ENCODE measurements at places on chromosomes 1 and 21.

- no peak for DNase-seq
These were observed 9.2 kb downstream of the CSMD2 start for GRCh38 chr1:34155860-34156259.

- DNase-seq: no peak
These were observed 137.1 kb upstream of the USP24 start for GRCh38 chr1:55352080-55352810.

DNA sequence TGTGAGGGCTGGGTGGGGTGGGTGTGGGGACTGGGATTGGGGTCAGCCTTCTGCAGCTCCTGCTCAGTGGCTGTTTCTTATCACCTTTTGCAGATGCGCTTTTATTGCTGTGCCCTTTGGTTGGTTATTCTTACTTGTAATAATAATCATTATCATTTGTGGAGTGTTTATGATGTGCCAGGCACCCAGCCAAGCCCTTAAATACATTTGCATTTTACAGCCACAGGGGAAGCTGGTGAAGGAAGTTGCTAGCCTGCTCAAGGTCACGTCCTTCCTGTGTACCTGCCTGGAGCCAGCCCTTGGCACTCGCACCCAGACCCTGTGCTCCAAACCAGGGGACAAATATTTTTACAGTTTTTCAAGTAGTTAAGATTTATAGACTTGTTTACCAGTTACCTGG is 144.0 kb downstream of the PGBD5 start:
- peak; percentile 26 for DNase-seq

GRCh38 chr1:193303849-193304248 is 117.4 kb upstream of the B3GALT2 start:
- DNase-seq: no peak

- no peak for DNase-seq
These were observed 24.6 kb downstream of the AGO4 start for GRCh38 chr1:35832276-35832905.

GRCh38 chr1:100353988-100354387 is 1.7 kb downstream of the CDC14A start:
- no peak for DNase-seq

GRCh38 chr21:37507716-37508115 is 141.1 kb downstream of the DYRK1A start:
- DNase-seq: no peak

DNA sequence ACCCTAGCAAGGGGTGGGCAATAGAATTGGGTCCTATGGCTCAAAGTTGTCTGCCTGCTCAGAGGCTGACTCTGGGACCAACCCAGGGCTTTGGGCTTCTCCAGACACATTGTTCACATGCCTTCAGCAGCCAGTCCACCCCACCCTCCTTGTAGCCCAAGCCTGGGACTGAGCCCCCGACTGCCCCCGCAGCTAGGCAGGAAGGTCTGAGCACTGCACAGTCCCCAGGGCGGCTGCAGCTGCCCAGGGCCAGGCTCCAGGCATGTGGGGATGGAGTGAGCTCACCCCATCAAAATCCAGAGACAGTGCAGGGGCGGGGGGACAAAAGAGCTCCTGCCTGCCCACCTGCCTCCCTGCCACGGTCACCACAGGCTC is 35.6 kb downstream of the HSPG2 start:
- DNase-seq: no peak

DNA sequence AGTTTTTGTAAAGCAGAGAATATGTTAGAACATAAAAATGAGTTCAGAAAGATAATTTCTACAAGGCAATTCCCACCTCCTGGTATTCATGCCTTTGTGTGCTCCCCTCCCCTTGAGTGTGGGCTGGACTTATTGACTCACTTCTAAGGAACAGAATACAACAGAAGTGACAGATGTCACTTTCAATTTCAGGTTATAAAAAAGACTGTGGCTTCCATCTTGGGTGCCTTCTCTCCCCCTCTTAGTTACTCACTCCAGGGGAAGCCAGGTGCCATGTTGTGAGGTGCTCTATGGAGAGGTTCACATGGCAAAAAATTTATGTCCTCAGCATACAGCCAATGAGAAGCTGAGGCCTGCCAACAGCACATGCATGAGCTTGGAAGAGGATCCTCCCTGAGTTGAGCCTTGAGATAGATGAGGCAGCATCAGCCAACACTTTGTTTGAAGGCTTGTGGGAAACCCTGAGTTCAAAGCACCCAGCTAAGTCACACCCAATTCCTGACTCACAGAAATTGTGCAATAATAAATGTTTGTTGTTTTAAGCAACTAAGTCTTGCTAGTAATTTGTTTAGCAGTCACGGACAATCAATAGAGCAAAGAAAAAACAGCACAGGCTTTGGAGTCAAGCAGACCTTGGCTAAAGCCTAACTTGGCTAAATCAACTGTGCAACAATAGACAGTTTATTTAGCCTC is 73.5 kb upstream of the NGF start:
- DNase-seq: no peak

Data from activated naive CD4-positive, alpha-beta T cell treated with anti-CD3 and anti-CD28 coated beads, Interleukin-2, amount 10 ng/mL, durations not matched to agents 7 days and 5 days (primary cell).